ENCODE measurements at places on chromosomes 11 and 22.

- no peak for DNase-seq
These were observed 4.8 kb downstream of the ADAMTS8 start for GRCh38 chr11:130423541-130424142.

- no peak for DNase-seq
These were observed 157.9 kb upstream of the CARD18 start for GRCh38 chr11:105297463-105297862.

GRCh38 chr11:83063073-83063754 lies 8.5 kb downstream of the RAB30 start:
- DNase-seq: no peak

- no peak for DNase-seq
These were observed 546.9 kb downstream of the MIAT start for GRCh38 chr22:27204280-27204679.

GRCh38 chr11:43931717-43932039 lies 10.8 kb upstream of the C11orf96 start:
- no peak for DNase-seq

DNA sequence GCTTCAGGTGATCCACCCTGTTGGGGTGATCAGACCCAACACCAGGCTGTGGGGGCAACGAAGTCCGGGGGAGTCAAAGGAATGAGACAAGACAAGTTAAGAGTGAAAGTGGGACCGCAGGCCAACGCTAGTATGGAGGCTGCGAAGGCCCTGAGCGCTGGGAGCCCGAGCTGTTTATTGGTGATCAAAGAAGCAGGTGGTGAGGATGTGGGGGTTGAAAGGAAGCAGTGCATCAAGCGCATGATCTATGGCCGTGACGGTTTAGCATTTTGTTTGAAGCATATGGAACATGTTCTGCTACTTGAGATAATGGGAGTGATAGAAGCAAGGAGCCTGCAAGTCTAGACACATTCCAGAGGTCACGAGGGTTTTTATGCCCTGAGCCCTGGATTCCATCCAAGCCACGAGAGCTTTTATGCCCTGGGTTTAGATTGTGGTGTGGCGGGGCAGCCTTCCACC lies 49.5 kb downstream of the MCHR1 start:
- peak; percentile 32 for DNase-seq

DNA sequence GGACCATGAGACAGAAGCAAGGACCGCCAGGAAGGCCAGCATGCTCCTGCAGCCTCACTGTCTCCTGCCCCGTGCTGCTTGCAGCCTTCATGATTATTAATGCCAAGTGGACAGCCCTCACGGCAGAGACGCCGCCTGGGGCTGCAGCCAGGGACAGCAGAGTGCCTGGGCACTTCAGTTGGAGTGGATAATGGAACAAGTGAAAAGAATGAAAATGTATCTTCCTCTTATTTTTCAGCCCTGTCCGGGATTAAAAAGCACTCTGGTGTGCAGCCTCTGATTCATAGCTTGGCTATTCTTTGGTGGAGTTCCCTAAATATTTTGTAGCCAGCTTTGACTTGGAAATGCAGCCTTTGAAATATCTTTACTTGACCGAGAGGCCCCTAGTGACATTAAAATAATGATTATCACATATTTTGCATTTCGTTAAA lies 1404.2 kb downstream of the BRD1 start:
- DNase-seq: no peak

DNA sequence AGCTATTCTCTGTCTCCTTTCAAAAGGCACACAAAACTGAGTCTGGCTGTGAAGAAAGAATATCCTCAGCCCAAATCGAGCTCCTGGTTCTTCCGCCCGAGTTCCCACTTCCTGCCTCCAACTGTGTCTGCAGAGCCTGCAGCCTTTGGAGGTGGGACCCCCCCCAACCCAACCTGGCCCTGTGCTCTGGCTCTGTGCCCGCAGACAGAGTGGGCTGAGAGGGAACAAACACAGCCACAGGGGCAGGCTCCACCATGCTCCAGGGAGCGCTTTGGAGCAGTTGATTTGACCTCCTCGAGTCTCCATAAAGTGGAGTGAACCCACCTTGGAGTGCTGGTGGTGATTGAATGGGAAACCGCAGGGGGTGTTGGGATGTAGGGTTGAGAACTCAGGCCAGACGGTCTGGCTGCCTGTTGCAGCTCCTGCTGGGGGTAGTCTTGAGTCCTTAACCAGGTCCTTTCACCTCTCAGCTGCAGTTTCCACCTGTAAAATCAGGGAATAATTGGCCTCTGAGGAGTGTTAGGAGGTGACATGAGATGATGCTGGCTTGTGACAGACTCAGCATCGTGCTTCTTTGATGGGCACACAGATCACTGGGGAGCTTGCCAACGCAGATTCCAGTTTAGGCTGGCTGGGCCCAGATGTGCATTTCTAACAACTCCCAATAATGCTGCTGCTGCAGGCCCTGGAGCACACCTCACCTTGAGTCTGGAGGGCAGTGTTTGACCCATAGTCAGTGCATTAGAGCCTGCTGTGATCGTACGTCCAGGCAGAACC lies 11.4 kb downstream of the DAGLA start:
- no peak for DNase-seq

DNA sequence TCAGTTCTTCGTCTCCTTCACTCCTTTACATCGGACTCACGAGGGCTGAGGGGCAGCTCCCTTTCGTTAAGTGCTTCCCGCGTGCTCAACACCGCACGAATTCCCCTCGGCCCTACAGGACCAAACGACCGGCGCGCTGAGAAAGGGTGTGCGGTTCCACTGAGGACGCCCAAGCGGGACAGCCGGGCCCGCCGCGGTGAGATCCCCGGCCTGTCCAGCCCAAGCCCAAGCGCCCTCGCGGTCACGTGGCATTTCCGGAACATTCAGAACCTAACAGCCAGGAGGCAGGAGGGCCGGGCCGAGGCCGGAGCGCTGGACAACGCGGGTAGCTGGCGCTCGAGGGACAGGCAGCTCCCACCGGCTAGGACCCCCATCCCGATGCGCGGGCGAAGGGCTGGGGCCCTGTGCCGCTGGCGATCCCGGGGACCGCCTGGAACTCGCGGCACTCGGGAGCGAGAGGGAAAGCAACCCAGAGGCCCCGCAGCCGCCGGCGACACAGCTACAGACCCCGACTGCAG lies 737 bp upstream of the STIP1 start:
- no peak for DNase-seq

DNA sequence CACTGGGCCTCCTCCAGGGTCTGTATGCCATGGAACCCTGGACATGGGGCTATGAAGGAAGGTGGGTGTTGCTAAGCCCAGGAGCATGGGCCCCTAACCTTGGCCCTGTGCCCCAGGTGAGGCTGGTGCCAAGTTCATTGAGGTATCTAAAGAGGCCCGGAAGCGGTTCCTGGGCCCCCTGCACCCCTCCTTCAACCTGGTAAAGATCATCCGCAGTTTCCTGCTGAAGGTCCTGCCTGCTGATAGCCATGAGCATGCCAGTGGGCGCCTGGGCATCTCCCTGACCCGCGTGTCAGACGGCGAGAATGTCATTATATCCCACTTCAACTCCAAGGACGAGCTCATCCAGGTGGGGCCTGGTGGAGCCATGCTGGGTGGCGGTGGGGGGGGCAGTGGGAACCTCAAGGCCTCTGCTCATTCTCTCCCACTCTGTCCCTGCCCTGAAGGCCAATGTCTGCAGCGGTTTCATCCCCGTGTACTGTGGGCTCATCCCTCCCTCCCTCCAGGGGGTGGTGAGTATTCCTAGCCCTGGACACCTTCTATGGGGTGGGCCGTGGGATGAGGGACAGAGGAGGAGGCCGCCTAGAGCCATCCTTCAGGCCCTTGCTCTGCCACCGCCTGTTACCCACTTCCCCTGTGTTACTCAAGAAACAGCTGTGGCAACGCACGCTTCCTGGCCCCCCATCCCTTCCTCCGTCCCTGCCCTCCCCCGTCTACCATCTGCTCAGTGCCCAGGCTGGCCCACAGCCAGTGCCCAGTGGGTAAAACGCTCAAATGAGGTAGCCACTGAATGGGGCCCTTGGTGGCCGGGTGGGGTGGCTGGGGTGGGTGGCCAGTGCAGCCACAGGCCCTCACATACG lies 3.0 kb downstream of the PNPLA2 start:
- DNase-seq: no peak

Data from stimulated activated CD4-positive, alpha-beta T cell treated with anti-CD3 and anti-CD28 coated beads, Interleukin-12 subunit alpha, Interleukin-12 subunit beta, amount 100 ng/mL, for 24 hours (primary cell).